Activated CD8-positive, alpha-beta memory T cell treated with anti-CD3 and anti-CD28 coated beads, Interleukin-2, amount 50 U/mL, for 48 hours (primary cell): ENCODE measurements at places on chromosomes 7 and 10.

- DNase-seq, result no peak
Observed at GRCh38 chr10:125549653-125550052, 133.3 kb downstream of the TEX36 start.

DNA sequence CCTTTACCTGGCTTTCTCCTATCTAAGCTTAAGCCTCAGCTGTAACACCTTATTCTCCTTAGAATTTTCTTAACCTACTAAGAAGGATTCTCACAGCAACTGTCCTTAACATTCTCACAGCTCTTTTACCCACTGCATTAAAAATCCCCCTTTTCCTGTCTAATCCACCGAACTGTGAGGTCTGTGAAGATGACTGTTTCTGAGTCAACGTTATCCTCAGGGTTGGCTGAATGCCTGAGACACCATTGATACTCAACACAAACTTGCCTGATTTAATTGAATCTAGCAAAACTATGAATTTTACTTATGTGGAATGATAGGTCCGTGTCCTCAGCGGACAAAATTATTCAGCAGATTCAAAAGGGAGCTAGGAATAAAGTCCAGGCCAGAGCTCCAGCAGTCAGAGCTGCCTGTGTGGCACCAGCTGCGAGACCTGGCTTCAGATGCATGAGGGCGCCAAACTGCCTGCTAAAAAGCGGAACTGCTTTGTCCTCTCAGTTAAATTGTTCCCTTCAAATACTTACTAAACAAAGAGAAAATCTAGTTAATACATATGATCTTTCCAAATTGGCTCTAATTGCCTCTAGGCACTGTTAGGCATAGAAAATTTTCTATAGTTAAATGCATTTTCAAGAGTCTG, 33.4 kb upstream of the VWDE start:
- DNase-seq, result no peak

DNA sequence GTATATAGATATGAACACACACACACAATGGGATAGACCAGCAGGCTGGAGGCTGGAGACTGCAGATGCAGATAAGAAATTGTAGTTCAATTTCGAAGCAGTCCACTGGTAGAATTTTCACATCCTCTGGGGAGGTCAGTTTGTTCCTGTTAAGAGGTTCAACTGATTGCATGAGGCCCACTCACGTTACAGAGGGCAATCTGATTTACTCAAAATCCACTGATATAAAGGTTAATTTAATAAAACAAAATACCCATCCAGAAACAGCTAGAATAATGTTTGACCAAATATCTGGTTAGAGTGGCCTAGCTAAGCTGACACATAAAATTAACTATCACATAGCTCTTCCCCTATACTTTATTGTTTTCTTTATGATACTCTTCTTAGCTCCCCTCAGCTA, 162.9 kb upstream of the SMIM30 start:
- no peak for DNase-seq

- no peak for DNase-seq
Observed at GRCh38 chr7:110534241-110534931, 556.5 kb upstream of the LRRN3 start.

GRCh38 chr10:104441329-104442000, 87.8 kb downstream of the CFAP58 start:
- no peak for DNase-seq

GRCh38 chr7:129845972-129846327, 106.8 kb downstream of the UBE2H start:
- no peak for DNase-seq

GRCh38 chr7:15684111-15684800, 2.2 kb downstream of the MEOX2 start:
- no peak for DNase-seq

DNA sequence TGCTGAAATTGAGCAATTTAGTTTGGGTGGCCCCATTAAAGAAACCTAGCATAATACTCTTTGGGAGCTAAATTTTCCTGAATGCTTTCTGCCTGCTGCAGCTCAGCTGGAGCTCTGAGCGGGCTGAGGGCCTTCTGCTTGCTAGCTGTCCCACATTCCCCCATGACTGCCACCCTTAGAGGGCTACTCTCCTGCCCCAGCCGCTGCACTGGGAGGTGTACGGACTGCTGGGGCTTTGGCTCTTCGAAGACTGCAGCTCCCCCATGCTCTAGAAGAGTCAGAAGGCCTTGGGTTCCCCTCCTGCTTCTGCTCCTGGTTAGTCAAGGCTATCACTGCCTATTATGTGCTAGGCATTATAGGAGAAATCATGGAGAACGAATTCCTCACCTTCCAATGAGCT, 31.5 kb downstream of the BLVRA start:
- DNase-seq, result peak; percentile 34

DNA sequence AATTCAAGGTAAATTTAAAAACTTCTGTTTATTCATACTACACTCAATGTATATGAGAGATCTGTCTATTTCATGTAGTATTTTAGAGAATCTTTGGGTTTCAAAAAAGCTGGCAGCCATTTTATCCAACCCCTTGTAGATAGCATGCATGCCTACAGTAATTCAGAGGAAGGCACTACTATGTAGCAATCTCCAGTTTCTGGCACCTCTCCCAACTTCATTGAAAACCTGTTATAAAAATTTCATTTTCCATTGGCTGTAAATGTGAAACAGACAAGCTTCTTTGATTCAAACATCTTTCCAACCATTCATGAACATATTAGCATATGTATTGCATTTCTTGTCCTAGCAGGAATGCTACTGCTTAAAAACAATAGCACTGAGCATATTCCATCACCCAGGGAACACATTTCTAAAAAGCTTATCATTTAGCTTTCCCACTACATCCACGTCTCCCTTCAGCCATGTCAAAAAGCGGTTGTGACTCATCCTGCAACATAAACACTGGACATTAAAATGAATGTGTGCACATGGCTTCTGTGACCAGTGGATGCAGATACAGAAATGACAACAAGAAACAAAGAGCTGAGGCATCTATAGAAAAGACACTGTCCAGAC, 330.4 kb upstream of the AOAH start:
- DNase-seq, result no peak

- no peak for DNase-seq
Observed at GRCh38 chr7:11130012-11130411, 156.3 kb downstream of the PHF14 start.

DNA sequence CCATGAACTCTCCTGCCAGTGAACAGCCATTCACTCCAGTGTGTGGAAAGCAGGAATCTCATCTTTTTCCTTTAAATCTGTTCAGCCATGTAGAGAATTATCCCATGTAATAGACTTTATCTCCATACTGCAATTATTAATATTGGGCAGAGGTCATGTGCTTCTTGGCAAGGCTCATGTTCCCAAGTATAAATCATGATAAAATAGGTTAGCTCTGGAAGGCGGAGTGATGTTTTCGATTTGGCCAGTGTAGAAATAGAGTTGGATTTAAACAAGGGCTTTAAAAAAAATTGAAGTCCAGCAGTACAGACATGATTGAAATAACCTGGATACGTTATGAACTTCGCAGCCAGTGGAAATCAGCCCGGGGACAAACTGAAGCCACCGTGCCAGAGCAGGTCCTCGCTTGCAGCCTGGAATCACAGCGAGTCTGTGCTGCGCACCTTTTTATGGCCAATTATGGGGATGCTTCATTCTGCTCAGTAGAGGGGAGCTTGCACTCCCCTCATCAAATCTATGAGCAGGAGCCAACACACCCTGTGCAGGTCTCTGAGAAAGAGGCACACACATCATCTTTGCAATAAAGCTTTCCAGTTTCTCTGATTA, 654.0 kb upstream of the MKI67 start:
- no peak for DNase-seq

DNA sequence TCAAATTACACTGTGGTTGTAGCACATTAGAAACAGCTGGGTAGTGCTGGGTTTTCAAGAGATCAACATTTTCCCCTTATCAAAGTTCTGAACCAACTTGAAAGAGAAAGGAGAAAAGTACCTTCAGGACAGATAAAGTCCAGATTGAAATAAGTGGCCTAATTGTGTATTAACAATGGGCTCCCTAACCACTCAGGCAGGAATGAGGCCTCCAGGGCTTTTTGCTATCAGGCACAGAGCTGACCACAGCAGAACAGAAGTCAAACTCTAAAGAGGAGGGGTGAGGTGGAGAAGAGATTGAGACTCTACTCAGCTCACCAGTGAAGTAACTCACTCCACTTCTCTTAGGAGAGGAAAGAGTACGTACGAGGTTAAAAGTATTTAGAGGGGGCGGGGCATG, 394.1 kb upstream of the PHF14 start:
- no peak for DNase-seq

GRCh38 chr7:4226524-4226882, 455.6 kb upstream of the FOXK1 start:
- DNase-seq, result no peak

DNA sequence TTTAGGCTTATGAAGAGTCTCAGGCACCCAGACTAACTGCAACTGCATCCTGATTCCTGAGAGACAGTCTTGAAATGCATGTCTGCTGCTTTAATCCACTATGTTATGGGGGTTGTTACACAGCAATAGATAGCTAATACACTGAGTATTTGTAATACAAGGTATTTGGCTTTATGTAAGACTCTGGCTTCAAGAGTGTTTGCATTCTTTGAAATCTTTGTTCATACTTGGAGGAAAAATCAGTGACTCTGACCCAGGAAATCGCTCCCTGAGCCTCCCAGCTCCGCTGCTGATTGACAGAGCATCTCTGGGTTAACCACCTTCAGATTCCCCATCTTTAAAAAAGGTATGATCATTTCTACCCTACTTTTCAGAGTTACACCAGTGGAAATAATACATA, 133.9 kb downstream of the MTPAP start:
- no peak for DNase-seq

DNA sequence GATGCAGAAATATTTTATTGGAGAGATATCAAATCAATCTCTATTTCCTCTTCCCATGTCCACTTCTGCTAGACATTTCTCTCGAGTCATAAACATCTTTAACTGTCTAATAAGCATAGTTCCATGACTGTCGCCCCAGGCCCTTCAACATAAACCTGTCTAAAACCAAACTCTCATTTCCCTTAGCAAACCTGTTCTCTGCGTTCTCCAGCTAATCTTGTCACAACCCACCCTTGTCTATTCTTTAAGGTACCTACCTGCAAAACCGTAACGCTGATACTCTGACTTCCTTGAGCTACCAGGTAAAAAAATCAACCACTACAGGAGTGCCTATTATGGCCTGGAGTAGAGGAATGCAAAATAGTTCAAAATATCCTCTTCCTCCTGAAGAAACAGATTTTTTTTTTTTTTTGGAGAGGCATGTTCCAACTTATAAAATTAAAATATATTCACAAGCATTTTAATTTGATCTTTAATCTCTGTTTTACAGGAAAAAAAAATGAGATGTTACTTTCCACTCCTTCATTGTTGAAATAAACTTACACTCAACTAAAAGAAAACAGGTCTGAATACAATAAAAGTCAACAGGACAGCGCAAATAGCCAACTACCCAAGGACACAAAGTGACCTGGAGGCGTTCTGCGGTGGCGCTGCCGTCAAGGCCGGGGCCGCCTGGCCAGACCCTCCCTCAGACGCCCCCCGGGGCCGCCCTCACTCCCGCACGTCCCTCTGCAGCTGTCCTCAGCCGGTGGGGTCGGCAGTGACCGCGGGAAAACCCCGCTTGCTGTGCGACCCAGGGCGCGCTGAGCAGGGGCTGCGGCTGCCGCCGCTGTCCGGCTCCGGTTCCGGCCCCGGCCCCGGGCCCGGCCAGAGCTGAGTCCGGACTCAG, 765 bp downstream of the SLC25A40 start:
- no peak for DNase-seq

DNA sequence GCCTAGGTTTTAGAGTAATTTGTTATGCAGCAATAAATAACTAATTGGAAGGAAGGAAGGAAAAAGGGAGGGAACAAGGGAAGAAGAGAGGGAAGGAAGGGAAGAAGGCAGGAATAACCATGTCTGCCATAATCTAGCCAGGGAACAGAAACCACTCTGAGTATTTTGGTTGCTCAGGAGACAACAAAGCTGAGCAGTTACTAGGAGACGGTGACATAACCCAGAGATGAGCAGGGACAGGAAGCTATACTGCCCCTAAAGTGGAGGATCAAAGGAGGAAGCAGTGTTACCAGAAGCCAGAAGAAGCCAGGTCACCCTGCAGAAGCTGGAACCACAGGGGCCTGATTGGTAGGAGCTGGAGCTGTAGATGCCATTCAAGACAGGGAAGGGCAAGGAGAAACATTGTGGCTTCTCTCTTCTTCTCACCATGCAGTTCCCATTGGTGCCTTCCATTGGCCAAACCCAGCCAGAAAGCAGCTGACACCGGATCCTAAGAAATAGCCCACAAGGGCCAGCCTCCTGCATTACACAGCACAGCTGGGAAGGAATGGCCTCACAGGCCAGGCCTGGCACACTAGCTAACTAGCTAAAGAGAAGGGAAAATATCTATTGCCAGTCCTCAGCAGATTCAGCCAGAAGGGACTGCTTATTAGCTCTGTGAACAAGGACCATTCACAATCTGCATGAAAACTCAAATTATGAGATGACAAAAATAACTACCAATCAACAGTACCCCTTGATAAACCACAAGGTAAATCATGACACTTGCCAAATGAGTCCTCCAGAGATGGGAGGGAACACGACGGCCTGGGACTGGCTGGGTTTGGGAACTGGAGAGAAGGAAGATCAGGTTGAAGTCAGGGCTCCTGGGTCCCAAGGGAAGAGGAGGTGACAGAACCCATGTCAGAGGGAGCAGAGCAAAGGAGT, 184.5 kb upstream of the NFE2L3 start:
- no peak for DNase-seq

GRCh38 chr7:14666913-14667312, 235.6 kb downstream of the DGKB start:
- DNase-seq, result no peak

DNA sequence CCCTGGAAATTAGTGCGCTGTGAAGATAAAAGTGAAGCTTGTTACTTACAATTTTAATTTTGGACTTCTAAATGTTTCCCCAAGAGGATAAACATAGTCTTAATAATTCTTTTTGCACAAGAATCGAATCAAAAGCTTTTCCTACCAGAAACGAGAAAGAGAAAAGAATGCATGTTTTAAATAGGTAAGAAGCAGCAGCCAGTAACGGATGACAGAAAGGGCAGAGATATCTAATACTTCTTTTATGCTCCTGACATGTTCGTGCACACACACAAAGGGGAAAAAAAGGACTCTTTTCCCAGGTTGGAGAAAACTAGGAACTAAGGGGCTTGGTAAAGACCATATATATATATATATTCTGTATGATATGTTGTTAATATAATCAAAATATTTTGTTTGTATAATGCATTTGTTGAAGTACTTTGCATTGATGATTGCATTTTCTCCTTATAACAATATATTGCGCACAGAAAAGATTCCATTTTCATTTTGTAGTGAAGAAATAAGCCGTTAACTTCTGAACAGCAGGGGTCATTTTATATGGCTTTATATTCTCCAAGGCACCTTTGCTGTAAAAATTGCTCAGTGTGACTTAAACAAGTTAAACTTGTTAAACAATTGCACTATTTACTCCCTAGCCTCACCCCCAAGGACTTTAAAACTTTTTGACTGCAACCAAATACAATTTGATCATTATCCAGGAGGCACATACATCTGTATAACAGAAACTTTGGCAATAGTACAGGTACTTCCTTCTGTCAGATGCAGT, 2.2 kb downstream of the PRKAR2B start:
- DNase-seq, result no peak

- DNase-seq, result no peak
Observed at GRCh38 chr10:48900371-48900801, 39.3 kb downstream of the LRRC18 start.

GRCh38 chr10:69902835-69903535, 101.3 kb downstream of the COL13A1 start:
- DNase-seq, result no peak
